Chondrocyte (in vitro differentiated cells): ENCODE measurements at places on chromosomes 12 and 14. TPM values are rescaled to one million over a fixed set of nuclear protein-coding genes. Genes with fewer than 3 reads are reported as not detected.

The OR6C2 gene
- total RNA-seq = not detected in 3 replicates

- peaks cover 10% of the 10 kb centered on the region for H3K27me3 ChIP-seq
- peaks cover 9% of the 10 kb centered on the region for H3K4me1 ChIP-seq
- DNase-seq = no peak
These were observed 5.9 kb upstream of the CLEC4E start for GRCh38 chr12:8546591-8546990.

- no peaks in the 10 kb centered on the region for H3K27me3 ChIP-seq
- H3K36me3 ChIP-seq = peaks cover 24% of the 10 kb centered on the region
- no peak overlapping the region for H3K4me3 ChIP-seq
- no peak for DNase-seq
These were observed 178.6 kb downstream of the SNAPC1 start for GRCh38 chr14:61940666-61941420.

DNA sequence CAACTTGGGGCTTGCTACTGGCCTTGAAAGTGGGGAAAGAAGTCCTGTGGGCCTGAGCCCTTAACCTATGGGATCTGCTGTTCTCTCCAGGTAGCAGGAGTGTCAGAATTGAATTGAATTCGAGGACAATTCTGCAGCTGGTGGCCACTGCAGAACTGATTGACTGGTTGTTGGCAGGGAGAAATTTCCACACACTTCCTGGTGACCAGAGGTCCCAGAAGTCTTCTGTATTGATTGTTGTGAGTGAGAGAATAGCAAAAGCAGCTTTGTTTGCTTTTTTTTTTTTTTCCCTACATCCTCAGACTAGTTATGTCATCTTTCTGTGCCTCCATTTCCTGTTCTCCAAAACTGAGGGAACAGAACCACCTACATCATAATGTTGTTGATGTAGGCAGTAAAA lies 64.1 kb downstream of the PRICKLE1 start:
- H3K4me1 ChIP-seq = peaks cover 22% of the 10 kb centered on the region
- no peak overlapping the region for H3K4me3 ChIP-seq
- H3K36me3 ChIP-seq = peaks cover 4% of the 10 kb centered on the region
- DNase-seq = no peak

- H3K27ac ChIP-seq = no peak overlapping the region
- H3K36me3 ChIP-seq = no peaks in the 10 kb centered on the region
- no peaks in the 10 kb centered on the region for H3K27me3 ChIP-seq
- H3K4me3 ChIP-seq = no peak overlapping the region
These were observed 465.9 kb downstream of the BCAT1 start for GRCh38 chr12:24482882-24483604.

- H3K27ac ChIP-seq = no peak overlapping the region
- no peaks in the 10 kb centered on the region for H3K27me3 ChIP-seq
- no peak overlapping the region for H3K4me3 ChIP-seq
- H3K36me3 ChIP-seq = no peaks in the 10 kb centered on the region
- DNase-seq = no peak
These were observed 26.3 kb downstream of the EML1 start for GRCh38 chr14:99819514-99819913.

The CMA1 gene
- not detected in 3 replicates for total RNA-seq

DNA sequence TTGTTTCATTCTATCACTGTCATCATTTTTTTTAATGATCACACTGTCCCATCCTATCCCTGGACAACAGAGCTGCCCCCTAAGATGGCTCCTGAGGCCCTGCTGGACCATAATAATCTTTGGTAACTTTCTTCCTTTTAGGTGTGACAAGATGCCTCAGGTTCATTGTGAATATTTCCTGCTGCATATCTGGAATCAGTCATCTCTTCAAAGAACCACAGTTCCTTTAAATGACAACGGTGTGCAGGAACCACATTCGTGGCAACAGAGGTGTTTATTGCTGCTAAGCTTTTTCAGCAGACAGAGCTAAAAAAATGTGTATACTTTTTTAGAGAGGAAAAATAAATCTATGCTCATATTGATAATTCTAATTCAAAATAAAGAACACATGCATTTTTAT lies 312.9 kb downstream of the MED13L start:
- H3K27me3 ChIP-seq = no peaks in the 10 kb centered on the region
- H3K4me1 ChIP-seq = peaks cover 44% of the 10 kb centered on the region
- no peak overlapping the region for H3K4me3 ChIP-seq
- H3K27ac ChIP-seq = peak overlapping the region; percentile 77
- H3K36me3 ChIP-seq = peaks cover 43% of the 10 kb centered on the region

- peaks cover 38% of the 10 kb centered on the region for H3K4me1 ChIP-seq
- H3K36me3 ChIP-seq = peaks cover 8% of the 10 kb centered on the region
- no peak for DNase-seq
- no peak overlapping the region for H3K4me3 ChIP-seq
These were observed 2.6 kb downstream of the SDR39U1 start for GRCh38 chr14:24439830-24440605.
